ENCODE measurements at places on chromosomes 16 and 17.

- DNase-seq: no peak
These were observed 12.0 kb downstream of the CORO7 start for GRCh38 chr16:4404247-4404966.

- DNase-seq: no peak
These were observed 13.8 kb downstream of the AANAT start for GRCh38 chr17:76481071-76481655.

DNA sequence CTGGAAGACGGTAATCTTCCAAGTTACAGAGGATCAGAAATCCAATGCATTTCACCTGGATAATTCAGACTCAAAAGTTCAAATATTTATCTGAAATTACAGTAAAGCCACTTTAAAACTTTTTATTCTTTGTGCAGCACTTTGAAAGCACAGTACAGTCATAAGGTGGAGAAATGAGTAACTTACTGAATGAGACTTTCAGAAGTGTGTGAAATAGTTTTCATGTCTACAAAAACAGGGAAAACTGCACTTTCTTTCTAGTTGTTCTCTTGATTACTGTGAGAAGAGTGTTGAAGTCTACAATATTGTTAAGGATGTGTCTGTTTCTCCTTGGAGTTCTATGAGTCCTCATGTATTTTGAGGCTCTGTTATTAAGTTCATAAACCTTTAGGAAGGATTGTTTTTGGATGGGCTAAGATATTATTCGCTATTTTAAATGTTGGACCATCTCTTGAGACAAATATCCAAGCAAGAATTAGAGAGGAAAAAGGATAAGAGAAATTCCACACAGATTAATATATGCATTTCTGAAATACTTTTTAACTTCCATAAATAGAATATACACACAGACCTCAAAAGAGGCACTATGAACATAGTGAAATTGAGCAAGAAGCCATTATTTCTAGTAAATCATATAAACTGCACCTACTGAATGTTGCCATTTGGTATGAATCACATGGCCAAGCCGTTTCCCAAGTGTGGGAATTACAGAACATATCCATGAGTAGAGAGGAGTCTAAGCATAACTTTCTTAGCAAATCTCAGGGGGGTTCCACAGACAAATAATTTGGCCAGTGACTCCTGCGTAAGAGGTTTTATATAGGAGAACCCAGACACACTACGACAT, 83.6 kb upstream of the PLEKHM1 start:
- no peak for DNase-seq

DNA sequence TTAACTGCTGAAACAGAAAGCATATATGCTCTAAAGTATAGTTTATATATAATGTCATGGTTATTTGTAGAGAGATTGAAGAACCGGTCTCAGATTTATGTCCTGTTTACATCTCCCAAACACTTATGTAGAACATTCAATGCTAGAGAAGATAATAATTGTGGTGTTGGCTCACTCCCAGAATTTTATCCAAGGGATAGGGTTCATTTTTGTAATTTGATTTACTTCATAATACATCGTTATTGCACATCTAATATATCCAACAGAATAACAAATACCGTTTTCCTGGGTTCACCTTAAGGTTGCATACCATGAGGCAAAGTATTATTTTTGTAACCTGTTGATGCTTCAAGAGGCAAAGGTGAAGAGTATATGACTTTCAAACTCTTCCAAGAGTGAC, 202.8 kb upstream of the TBX2 start:
- no peak for DNase-seq

DNA sequence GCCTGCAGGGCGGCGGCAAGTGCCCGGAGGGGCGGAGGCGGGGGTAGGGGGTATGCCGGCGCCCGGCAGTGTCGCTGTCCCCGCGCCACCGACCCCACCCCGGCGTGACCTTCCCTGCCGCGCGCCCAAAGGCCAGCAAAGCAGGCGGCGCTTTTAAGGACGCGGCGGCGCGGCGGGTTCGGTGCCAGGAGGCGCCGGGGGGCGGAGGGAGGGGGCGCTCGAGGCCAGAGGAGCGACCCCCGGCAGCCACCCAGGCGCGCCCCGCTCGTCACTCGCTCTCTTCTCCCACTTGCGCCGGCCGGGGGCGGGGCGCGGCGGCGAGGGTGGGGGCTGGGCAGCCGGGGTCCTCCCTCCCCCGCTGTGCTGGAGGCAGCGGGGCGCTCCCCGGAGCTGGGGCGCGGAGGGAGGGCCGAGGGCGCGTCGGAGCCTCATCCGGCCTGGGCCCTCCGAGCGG, 8.6 kb upstream of the BAHCC1 start:
- DNase-seq: no peak

- DNase-seq: peak; percentile 56
These were observed 899 bp downstream of the ACE start for GRCh38 chr17:63477480-63478440.

DNA sequence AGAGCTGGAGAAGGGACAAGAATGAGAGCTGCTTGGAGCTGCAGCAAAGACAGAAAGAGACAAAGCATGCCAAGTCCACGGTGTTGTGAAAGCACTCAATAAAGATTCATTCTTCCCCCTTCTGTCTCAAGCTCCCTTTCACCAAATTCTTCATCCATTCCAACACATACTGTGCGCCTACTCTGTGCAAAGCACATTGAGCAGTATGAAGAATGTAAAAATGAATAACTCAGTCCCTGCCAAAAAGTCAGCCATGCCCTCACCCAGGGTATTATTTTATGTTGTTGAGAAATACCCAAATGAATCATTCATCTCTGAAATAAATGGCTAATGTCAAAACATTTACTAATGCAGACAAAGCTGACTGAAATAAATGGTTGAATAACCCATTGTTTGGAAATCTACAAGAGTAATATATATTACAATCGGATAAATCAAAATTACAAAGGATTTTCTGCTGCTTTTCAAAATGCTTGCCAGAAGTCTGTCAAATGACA, 282.9 kb upstream of the IRX5 start:
- peak; percentile 72 for DNase-seq

DNA sequence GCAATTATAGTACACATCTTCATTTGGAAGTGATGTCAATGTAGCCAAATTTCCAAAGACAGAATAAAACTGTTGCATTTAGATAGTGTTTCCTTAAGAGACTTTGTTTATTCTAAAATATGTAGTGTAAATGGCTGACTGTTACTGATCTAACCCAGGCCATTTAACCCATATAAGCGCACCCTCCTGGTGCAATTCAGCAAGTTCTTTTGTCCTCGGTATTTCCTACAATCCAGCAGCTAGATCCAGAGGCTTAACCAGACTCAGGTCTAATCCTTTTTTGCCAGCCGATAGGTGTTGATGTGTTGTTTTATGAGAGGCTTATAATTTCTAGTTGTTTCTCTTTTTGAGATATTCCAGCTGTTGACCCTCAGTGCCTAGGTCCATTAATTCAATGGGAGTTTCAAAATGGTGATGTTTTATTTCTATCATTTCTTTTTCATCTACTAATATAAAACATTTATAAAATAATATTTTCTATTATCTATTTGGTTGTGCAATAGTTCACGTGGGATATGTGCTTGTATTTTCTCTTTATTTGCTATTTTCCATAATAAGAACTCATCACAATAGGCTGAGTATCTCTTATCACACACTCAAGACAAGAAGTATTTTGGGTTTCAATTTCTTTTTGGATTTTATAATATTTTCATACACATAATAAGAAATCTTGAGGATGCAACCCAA, 14.5 kb downstream of the ABCA9 start:
- DNase-seq: no peak

GRCh38 chr16:30902029-30902972, 5.9 kb downstream of the CTF1 start:
- DNase-seq: peak; percentile 34

GRCh38 chr17:5373112-5373511, 46.4 kb downstream of the NUP88 start:
- no peak for DNase-seq

DNA sequence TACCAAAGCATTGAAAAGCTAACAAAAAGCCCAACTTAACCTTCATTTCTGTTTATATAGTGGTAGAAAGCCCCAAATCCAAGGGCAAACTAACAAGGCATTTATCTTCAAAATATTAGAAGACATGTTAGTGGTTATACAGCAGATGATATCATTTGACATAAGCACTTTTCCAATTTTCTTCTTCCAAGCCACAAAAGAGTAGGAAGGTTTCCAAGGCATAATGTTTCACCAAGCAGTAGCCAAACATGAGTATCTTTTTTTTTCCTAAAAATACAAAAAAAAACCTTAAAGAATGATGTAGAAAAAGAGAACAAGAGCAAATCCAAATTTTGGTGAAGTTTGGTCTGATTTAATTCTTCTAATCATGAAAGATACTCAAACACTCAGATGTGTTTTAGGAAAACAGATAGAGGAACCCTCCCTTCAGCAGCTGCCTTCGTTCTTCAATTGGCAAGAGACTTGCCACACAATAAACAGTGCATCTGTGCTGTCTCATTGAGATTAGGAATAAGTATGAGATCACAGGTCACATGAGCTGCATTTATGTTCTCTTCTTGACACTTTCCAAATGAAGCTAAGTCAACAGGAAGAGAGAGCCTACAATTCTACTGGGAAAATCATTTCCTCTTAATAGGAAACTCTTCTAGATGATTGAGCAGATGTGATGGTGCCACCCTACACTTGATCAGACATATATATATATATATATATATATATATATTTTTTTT, 106.7 kb downstream of the TTC19 start:
- no peak for DNase-seq

DNA sequence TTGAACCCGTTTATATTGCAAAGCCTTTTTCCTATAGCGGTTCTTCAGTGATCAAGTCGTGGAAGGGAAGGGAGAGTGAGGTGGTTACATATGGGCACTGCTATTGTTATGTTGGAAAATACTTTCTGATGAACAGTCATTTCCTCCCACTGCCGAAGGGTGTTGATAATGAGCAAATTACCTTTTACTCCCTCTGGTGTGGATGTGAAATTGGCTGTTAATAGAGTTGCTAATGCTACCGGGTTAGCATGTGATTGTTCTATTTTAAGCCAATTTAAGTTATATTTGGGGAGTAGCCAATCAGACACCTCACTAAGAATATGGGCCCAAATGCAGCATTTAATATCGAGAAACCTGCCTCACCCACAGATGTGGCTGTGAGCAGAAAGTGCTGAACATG, 15.6 kb upstream of the PMFBP1 start:
- DNase-seq: no peak

DNA sequence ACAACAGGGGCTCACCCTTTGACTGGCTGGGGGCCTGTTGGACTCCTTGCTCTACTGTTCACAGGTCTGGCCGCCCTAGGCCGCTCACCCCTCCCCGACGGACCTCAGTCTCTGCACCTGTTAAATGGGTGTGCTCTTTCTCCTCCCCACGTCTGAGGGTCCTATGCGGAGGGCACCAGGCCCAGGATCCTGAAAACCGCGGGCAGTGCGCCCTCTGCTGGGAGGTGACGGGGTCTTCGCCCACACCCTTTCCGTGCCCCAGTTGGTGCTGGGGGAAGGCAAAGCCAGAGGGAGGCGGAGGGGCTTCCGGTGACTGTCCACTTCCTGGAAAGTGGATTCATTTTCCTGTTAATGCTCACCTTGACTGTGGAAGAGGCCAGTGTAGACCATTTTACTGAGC, 1010.9 kb downstream of the KCNJ18 start:
- DNase-seq: no peak

- no peak for DNase-seq
These were observed 62.6 kb downstream of the ZFHX3 start for GRCh38 chr16:72985148-72985941.

- no peak for DNase-seq
These were observed 36.6 kb downstream of the TMEM11 start for GRCh38 chr17:21177401-21177800.

GRCh38 chr17:75720656-75721462, at the start of gene ITGB4:
Gene ITGB4 (plus strand): TSS chr17:75721459. CDS start chr17:75724704, 3,245 bp downstream.
- no peak for DNase-seq

DNA sequence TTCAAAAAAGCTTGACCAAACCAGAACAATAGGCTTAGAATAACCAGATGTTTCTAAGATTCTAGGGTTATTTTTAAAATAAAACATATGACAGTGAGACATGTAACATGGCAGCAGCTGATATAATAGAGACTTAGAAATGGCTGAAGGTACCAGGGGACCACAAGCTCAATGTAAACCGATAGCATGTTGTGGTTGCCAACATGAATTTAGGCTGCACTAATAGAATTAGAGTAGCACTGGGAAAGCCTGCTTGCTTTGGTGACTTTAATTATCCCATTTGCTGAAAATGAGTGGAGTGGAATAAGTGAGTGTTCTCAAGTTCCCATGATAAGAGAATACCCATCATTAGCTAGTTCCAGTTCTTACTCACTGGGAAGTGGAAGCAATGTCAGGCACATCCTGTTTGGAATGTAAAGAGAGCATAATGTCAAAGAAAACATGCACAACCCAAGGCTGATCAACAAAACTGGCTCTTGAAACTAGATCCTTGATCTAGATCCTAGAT, 621.2 kb upstream of the CDH5 start:
- no peak for DNase-seq

DNA sequence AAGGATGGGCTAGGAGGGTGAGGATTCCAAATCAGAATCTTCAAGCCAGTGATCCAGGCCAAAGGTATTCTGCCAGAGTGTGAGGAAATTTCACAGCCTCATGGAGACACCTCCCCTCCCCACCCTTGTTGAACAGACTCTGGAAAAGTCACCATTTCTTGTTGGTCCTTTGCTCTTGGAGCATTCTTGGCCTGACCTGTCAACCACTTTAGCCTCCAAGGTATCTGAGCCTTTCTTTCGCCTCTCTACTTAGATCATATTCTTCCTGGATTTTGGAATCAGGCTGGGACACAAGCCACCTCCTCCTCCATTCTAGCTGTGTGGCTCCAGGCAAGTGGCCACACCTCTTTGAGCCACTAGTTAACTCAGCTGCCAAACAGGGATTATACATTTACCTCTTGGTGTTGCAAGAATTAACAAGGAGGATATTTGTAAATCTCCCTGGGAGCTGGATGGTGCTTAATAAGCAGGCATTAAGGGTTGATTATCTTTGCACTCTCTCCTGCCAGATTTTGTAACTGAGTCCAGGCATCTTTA, 193.5 kb downstream of the WWOX start:
- DNase-seq: no peak

DNA sequence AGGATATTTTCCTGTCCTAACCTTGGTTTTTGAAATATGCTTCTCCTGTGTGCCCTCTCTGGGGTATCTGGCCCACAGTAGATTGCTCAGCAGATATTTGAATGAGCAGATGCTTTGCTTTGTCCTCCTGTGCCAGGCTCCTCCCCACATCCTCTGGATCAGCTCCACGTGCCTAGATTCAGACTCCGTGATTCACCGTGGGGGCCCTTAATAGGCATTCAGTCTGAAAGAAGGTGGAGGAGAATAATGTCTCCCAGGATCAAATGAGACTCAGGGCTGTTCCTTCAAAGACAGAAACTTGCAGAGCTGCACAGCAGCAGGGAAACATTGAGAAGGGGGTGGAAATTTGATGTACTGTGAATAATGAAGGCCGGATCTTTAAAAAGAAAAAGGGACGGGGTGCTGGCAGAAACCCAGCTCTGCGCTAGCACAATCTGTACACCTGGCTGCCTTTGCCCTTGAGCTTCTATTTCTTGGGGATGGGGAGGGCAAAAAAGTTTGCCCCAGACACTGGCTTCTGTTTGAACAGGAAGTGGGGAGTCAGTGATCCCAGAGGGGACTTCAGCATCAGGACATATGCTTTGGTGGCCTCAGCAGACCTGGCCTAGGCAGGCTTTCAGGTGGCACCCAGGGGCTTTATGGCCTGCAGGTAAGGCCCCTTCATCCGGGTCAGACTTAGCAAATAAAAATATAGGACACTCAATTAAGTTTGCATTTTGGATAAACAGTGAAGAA, 15.9 kb upstream of the SLC12A3 start:
- DNase-seq: peak; percentile 43
